ENCODE measurements at places on chromosomes 11 and 22.

GRCh38 chr11:21414953-21415352 is 745.6 kb downstream of the NELL1 start:
- DNase-seq = no peak

DNA sequence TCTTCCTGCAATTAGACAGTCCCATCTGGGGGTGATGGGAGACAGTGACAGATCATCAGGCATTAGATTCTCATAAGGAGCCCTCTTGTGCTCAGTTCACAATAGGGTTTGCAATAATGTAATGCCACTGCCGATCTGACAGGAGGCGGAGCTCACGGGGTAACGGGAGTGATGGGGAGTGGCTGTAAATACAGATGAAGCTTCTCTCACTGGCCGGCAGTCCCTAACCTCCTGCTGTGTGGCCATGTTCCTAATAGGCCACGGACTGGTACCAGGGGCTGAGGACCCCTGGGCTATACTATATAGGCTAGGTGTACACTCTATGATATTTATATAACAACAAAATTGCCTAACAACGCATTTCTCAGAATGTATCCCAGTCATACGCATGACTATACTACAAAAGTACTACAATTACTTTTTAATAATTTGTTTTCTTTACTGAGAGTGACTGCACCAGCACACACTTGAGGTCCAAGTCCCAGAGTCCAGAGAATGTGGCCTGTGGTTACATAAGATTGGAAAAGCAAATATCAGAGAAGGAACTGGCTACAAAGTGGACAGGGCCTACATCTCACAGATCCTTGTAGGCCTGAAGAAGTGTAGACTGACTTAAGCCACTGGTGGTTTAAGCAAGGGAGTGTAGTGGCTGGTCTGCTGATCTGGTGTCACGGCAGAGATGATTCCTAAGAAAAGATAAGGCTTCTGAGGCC is 200.0 kb downstream of the LARGE1 start:
- no peak for DNase-seq

- DNase-seq = peak; percentile 95
Measured at GRCh38 chr22:37643225-37643847, 3.9 kb downstream of the SH3BP1 start.

- DNase-seq = no peak
Measured at GRCh38 chr22:48277868-48278581, 1515.6 kb downstream of the TBC1D22A start.

DNA sequence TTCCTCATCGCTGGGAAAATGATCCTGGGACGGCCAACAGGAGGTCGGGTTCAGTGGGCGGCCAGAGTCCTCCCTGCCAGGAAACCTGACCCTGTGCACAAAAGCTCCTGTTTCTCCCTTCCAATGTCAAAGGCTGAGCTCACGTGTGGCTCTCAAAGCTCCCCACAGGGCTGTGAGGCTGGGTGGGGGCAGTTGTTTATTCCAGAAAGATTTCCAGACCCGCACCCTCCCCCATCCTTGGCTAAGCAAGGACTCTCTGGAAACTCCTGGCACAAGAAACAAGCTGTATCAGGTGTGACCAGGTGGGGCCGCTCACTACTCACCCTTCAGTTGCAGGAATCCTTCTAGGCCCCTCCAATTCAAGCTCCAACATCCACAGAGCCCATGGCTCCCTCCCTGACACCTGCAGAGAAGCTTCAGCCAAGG is 131.9 kb downstream of the SHANK2 start:
- DNase-seq = no peak

DNA sequence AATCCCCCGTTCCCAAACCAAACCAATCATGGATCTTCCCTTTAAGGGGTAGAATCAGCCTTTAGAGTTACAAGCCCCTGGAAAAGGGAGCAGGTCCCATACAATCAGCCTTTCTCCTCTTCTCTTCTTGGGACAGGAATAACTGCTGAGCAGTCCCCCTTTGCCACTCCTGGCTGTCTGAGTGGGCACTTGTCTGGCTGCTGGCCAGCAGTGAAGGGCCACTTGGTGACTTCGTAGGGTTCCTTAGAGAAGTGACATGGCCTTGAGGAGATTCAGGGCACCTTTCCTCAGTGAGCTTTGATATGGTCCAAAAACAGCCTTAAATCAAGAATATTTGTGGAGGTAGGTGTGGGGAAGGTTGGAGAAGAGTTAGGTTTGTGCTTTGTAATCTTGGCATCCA is 53.5 kb upstream of the HORMAD2 start:
- DNase-seq = no peak

- DNase-seq = no peak
Measured at GRCh38 chr11:120034176-120034875, 103.6 kb downstream of the TRIM29 start.

GRCh38 chr11:34240150-34240494 is 117.7 kb downstream of the ABTB2 start:
- DNase-seq = no peak

DNA sequence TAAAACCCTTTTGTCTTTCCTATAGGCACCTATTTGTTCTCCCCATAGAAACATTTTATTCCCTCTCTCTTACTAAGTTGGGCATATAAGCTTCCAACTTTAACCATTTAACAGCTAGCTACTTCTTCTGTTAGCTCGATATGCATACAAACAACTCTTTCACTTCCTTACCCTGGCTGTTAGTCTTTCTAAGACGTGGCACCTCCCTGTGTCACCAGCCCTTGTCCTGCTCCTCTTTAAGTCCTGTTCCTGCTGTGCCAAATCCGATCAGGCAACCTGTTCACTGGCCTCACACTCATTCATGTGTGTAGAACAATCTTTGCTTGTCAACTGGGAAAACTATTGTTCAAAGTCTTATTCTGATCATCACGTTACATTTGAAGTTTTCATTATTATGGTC is 1376.1 kb upstream of the TENM4 start:
- no peak for DNase-seq

DNA sequence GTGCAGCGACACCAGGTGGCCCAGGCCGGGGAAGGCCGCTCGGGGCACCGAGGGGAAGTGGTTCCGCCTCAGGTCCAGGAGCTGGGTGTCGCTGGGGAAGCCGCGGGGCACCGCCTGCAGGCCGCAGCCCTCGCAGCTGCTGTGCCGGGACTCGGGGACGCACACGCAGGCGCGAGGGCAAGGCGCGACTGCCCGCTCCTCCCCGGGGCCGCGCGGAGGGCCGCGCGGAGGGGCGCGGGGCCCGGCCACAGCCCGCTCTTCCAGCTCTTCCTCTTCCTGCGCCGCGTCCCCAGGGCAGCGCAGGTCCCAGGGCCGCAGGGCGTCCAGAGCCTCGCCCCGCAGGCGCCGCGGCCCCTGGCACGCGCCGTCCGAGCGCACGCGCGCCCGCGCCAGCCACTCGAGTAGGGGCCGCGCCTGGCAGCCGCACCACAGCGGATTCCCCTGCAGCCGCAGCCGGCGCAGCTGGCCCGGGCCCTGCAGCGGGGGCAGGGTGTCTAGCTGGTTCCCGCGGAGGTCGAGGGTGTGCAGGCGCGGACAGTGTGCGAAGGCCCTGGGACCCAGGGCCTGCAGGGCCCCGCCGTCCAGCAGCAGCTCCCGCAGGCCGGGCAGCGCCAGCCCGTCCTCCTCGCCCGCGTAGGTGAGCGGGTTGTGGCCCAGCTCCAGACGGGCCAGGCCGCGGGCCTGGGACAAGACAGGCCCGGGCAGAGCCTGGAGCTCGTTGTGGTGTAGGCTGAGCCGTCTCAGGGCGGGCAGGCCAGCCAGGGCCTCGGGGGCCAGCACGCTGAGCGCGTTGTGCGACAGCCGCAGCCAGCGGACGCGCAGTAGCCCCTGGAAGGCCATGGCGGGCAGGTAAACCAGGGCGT is 2.8 kb downstream of the CHADL start:
- peak; percentile 79 for DNase-seq

DNA sequence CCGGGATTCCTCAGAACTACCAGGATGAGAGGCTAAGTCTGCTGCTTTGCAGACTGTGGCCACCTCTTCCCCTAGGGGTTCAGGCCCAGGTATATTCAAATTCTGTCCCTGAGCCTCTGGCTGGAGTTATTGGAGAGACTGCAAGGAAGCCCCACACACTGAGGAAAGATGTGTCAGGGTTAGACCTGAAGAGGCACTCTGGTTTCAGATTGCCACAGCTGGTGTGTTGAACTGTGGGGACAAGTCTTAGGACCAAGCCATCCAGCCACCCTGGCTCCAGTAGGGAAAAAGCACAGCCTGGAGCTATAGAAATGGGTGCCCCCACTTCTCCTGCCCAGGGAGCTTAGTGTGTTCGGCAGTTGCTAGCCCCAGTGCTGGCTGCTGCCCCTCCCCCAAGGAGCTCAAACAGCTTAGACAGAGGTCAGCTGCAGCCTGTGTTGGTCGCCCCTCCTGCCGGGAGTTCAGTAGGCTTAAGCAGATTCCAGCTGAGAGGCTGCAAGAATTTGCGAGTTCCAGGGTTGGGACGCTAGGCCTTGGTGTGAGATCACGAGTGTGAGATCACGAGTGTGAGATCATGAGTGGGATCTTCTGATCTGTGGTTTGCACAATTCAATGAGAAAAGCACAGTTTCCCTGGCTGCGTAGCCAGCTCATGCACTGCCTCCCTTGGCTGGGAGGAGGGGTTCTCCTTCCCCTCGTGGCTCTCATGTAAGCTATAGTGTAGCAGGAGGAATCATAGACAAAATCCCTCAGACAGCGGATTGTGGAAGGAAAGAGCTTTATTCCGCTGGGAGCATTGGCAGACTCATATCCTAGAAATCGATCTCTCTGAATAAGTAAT is 552.1 kb upstream of the CHORDC1 start:
- DNase-seq = no peak

DNA sequence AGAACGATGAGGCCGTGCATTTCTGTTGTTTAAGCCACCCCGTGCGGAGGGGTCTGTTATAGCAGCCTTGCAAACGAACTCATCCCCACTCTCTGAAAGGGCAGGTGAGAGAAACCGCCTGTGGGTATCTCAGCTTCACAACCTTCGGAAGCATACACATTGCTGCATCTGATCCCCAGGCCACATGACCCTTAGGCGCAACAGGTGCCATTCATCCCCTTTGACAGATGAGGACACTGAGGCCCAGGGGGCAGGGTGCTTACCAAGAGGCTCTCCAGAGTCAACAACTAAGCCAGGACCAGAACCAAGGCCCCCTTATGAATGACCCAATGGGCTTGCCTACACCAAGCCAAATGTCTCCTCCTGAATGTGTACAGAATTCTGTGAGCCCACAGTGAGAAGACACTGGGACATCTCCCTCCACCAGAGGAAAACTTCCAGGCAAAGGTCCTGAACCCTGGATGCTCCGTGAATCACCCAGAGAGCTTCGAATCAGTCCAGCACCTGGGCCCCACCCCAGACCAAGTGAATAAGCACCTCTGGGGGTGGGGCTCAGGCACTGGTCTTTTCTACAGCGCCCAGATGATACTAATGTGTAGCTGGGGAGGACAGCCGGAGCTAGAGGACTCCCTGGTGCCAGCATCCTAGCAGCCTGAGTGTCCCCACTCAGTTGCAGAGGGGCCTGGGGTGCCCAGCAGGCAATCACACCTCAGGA is 83.2 kb downstream of the BUD13 start:
- no peak for DNase-seq

- DNase-seq = no peak
Measured at GRCh38 chr11:73340164-73340563, 32.1 kb downstream of the ARHGEF17 start.

- DNase-seq = peak; percentile 53
Measured at GRCh38 chr11:120336641-120337354, 585 bp downstream of the ARHGEF12 start.

GRCh38 chr11:27513389-27513788 is 6.8 kb upstream of the LIN7C start:
- no peak for DNase-seq

GRCh38 chr11:41289408-41289807 is 170.0 kb downstream of the LRRC4C start:
- no peak for DNase-seq

GRCh38 chr11:131033151-131033651 is 116.9 kb upstream of the SNX19 start:
- DNase-seq = no peak

- DNase-seq = peak; percentile 46
Measured at GRCh38 chr22:26579331-26579886, 10.5 kb downstream of the TPST2 start.

DNA sequence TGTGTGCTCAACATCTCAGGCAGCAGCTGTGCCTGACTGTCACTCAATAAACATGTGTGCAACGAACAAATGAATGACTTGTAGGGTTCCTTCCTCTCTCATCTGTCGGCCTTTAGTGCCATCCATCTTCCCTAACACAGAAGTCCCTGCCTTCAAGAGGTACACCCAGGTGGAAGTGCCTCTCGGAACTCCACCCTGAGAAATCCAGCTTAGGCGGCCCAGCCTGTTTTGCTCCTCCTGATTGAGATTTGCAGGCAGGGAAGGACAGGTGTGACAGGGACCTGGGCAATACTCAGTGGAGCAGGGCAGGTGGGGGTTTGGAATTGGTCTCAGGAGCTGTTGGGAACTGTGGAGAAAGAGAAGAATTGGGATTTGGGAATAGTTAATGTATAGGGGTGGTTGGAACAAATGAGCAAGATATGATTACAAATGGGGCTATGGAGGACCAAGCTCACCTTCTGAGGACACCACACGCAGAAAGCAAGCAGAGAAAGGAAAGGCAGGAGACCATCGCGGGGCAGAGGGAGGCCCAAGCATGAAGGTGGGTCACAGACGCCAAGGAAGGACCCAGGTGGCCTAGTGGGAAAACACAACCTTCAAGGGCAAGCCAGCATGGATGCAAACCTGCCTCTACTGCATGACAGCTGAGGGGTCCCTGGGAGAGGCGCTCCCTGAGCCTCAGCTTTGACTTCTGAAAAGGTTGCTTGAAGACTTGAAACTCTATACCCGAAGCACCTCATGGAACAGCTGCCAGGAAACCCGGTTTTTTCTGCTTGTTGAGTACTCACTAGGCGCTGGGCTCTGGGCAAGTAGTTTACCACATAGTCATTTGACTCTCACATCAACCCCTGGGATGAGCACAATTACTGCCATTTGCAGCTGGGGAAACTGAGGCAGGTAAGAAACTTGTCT is 40.9 kb upstream of the ANO1 start:
- no peak for DNase-seq

DNA sequence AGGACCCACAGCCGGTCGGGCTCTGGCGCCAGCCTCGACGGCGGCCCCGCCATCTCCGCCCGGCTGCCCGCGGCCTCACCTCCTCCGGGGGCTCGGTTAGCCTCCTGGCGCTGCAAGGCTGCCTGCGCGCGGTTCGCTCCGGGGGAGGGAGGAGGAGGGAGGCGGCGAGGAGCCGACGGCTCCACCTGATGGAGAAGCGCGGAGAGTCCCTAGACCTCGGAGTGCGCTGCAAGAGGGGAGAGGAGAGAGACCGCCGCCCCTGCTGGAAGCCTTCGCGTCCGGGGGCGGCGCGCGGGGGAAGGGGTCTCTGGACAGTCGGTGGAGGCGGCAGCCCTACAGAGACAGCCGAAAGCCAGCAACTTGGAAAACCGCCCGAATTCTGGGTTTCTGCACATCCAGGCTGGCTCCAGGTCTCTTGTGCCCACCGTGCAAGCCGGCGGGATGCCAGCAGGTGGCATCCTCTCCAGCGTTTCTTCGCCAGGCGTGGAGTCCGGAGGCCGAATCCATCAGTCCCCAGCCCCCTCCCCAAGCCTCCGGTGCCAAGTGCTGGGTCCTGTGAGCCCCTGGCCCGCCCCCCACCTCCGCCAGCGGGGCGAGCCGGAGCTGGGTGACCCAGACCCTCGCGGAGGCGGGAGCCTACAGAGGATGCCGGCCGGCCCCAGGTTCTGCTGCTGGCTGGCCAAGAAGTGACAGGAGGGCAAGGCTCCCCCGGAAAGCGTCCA is 2.9 kb upstream of the KIRREL3 start:
- DNase-seq = no peak
